Posterior vena cava (tissue), 2 donors: ENCODE measurements at places on chromosomes 16 and 17. TPM values are rescaled to one million over a fixed set of nuclear protein-coding genes. Genes with fewer than 3 reads are reported as not detected.

The SSTR5 gene
- not detected for total RNA-seq

The MYLK3 gene
- total RNA-seq: 0.29 TPM

The LPCAT2 gene
- 13.8 TPM for total RNA-seq

The GNAO1 gene
- total RNA-seq: 39.1 TPM

The WNT9B gene
- total RNA-seq: 1.8 TPM

The SCPEP1 gene
- 71.8 TPM for total RNA-seq

The SLC6A4 gene
- total RNA-seq: not detected

The SOCS1 gene
- total RNA-seq: 7.5 TPM

The CTRL gene
- 1.1 TPM for total RNA-seq

The ERI2 gene
- 13.6 TPM for total RNA-seq

The ZNF830 gene
- total RNA-seq: 10.7 TPM

The C16orf89 gene
- total RNA-seq: 32.3 TPM

The NKIRAS2 gene
- total RNA-seq: 28.3 TPM

The TNFRSF13B gene
- not detected for total RNA-seq

The ITGAX gene
- total RNA-seq: 13.4 TPM

The CHST5 gene
- total RNA-seq: not detected

The GFER gene
- total RNA-seq: 15.1 TPM

The OTOP3 gene
- total RNA-seq: not detected

The HNF1B gene
- not detected for total RNA-seq

The CCL16 gene
- not detected for total RNA-seq

The SRSF1 gene
- 152 TPM for total RNA-seq

The G6PC1 gene
- not detected for total RNA-seq

The KRTAP2-1 gene
- total RNA-seq: not detected

The CNGB1 gene
- not detected for total RNA-seq

The NT5M gene
- total RNA-seq: 2.8 TPM

The STAC2 gene
- 1.2 TPM for total RNA-seq

The SLC13A2 gene
- 0.14 TPM for total RNA-seq

The NPIPB13 gene
- total RNA-seq: 21.2 TPM

The HOXB4 gene
- total RNA-seq: 5.0 TPM

The KRTAP9-8 gene
- not detected for total RNA-seq

The NPIPA2 gene
- total RNA-seq: 3.4 TPM

The PRR35 gene
- total RNA-seq: not detected

The NATD1 gene
- total RNA-seq: 8.8 TPM

The SMPD3 gene
- 0.19 TPM for total RNA-seq

The SPN gene
- 3.7 TPM for total RNA-seq

The MT4 gene
- not detected for total RNA-seq

The HOXB5 gene
- 1.1 TPM for total RNA-seq

The NTN3 gene
- total RNA-seq: not detected

The BCL6B gene
- 29.7 TPM for total RNA-seq

The TLCD1 gene
- 2.2 TPM for total RNA-seq

The SLC5A10 gene
- total RNA-seq: not detected

The CBLN1 gene
- total RNA-seq: 2.2 TPM

The CCL18 gene
- total RNA-seq: 28.5 TPM

The E4F1 gene
- total RNA-seq: 19.3 TPM

The SDR42E2 gene
- not detected for total RNA-seq

The NGFR gene
- 35.7 TPM for total RNA-seq

The DNAH2 gene
- total RNA-seq: 0.19 TPM

The CSH2 gene
- not detected for total RNA-seq

The TBC1D3C gene
- not detected for total RNA-seq

The NPB gene
- total RNA-seq: 0.29 TPM

The KRTAP3-1 gene
- total RNA-seq: not detected

The KRTAP4-1 gene
- not detected for total RNA-seq

The CNTNAP1 gene
- 11.0 TPM for total RNA-seq
